ENCODE measurements at places on chromosomes 12 and 14.

- DNase-seq: no peak
Measured at GRCh38 chr12:92414170-92415070, 268.8 kb upstream of the BTG1 start.

DNA sequence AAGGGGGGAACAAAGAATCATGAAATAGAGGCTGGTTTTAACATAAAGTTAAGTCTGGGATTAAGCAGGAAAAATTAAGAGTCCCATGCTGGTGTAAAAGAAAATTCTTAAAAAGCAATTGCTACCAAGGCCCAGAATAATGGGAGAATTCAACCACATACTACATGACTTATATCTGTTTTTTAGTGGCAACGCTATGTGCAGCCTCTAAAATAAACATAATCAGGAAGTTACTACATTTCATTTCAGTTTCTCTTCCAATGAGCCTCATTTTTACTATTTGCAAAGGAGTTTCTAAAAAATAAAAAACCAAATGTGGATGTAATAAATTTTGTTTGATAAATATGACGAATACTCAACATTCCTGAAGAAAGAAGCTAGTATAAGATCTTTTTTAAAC, 58.1 kb downstream of the CPNE8 start:
- no peak for DNase-seq

GRCh38 chr12:52739963-52740362, 36.6 kb upstream of the KRT77 start:
- DNase-seq: no peak

DNA sequence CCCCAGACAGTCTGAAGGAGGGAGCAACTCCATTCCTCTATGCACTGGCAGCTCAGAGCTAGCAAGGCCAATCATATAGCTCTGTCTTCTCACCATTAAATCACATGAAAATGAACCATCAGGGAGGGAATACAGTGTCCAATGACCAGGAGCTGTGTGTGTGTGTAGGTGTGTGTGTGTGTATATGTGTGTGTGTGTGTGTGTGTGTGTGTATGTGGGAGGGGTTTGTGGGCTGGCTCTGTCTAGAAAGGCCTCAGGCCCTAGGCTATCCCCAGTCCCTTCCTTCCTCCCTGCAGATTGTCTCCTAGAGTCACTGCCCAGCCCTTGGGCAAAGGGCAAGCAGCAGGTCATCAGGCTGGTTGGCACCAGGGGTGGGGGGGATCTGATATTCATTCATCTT, 5.7 kb upstream of the SUSD6 start:
- no peak for DNase-seq

- DNase-seq: no peak
Measured at GRCh38 chr14:73757381-73757780, 43.2 kb upstream of the PNMA1 start.

GRCh38 chr12:31308116-31308515, 17.8 kb downstream of the SINHCAF start:
- no peak for DNase-seq

DNA sequence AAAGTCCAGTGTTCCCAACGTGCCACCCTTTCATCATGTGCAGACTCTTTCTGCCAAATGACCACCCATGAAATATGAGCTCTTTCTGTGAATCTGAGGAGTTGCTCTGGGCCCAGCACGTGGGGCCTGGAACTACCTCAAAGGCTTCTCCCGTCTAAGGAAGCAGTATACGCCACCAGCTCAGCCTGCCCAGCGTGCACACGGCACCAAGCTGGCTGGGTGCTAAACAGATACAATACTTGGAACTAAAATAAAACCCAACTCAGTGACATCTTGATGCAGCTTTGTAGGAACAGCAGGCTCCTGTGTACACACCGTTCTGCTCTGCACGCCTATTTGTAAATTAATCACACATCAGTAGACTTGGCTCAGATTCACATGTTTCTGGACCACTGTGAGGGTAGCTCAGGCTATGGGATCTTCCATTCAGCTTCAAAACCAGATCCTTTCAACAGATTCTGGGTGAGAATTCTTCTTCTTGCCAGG, 74.8 kb downstream of the ARL6IP4 start:
- no peak for DNase-seq

DNA sequence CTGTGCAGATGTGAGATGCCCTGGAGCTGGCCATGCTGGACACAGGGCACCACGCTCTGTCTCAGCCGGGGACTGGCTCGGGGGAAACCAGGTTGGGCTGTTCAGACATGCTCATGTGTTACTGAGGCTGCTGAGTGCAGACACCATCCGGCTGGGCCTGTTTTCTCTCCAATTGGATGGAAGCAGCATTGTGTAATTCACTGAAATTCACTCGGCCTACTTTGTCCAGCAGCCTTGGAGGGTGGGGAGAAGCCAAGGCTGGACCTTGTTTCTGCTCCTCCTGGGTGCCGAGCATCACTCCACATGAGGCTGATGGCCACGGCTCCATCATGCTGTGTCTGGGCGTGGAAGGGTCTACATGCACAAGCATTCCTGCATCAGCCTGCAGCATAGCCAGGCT, 130.7 kb downstream of the SMOC1 start:
- DNase-seq: no peak

DNA sequence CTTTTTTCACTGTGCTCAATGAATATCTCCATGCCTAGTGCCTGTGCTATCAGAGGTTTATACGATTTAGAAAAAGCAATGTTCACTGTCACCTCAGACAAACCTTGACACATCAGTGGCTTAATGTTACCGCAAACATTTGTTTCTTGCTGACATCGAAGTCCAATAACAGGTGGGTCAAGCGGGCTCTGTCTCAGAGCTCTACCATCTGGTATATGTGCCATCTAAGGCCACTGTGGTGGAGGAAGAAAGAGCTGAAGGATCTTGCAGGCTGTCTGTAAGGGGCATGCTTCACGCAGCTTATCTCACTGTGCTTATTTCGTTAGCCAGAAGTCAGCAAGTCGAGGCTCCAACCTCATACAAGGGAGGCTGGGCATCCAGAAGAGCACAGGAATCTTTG, 189.5 kb upstream of the NTF3 start:
- DNase-seq: no peak

DNA sequence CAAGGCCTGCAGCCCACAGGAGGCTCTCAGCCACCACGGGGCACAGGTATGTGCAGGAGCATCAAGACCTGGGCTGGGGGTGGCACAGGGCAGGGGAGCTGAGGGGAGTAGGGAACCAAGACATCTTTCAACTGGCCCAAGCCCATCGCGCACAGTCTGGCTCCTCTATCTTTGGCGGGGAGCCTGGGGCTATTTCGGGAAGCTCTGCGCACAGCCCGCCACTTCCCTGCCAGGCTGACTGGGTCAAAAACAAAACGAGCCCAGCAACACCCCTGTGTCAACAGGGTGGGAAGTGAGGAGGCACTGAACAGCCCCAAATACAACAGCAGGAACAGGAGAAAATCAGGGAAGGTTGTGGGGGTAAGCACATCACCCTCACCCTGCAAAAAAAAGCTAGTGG, 83.9 kb downstream of the ARL6IP4 start:
- DNase-seq: no peak

DNA sequence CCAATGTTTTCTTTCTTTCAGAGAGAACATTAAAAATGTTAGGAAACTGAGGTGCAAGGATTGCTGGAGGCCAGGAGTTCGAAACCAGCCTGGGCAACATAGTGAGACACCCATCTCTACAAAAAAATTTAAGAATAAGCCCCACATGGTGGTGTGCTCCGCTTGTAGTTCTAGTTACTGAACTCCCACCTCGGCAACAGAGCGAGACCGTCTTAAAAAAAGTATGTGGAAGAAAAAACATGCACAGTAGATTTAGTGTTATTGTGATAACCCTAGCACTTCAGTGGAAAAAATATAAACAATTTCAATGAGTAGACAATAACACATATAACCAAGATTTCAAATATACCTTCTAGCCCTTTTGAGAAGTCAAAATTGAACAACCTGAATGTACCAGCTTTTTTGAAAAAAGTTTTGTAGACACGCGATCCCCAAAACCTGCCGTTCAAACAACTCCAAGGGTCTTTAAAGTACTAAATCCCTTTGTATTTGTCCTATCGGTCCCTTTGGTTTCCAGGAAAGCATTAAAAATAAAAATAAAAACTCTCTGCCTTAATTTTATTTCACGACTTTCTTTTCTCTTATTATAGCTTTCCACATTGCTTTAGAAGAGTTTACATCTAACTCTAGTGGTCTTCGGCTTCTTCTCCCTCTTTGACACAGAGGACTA, 1.0 kb upstream of the ANO6 start:
- DNase-seq: no peak

DNA sequence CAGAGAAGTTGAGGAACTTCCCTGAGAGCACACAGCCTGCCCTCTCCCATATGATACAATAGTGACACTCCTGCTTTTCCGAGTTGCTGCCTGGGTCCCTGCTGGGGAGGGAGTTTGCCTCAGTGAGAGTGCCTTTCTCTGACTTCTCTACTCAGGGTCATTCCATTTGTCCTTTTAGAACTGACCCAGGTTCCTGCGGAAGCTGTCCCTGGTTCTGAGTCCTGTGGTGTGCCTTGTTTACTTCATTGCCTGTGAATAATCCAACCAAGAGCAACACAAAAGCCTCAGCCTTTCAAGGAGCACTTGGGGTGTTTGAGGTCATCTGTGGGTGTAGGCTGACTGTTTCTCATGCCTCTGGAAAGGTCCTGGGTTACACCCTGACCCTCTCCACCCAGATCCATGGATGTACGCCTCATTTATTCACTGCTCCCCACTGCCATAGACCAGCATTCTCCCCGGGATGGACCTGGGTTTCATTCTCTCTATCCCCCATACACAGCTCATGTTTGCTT, 13.6 kb downstream of the SERPINA1 start:
- no peak for DNase-seq

DNA sequence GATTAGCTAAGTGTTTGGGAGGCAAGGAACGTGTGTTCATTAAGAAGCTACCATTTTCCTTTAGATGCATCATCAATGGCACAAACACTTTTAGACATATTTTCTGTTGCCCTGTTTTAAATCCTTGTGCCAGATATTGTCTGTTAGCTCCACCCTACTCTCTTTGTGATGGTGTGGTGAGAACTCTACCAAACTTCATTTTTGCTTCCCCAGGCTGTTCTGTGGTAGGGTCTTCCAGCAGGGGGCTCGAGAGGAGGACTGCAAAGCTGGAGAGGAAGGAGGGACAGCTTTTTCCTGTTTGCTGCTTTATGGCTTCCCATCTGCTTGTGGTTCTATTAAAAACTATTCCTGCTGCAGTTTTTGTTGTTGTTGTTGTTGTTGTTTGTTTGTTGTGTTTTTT, 23.8 kb upstream of the STRAP start:
- no peak for DNase-seq

GRCh38 chr12:60279221-60279620, 683.4 kb downstream of the SLC16A7 start:
- DNase-seq: no peak

DNA sequence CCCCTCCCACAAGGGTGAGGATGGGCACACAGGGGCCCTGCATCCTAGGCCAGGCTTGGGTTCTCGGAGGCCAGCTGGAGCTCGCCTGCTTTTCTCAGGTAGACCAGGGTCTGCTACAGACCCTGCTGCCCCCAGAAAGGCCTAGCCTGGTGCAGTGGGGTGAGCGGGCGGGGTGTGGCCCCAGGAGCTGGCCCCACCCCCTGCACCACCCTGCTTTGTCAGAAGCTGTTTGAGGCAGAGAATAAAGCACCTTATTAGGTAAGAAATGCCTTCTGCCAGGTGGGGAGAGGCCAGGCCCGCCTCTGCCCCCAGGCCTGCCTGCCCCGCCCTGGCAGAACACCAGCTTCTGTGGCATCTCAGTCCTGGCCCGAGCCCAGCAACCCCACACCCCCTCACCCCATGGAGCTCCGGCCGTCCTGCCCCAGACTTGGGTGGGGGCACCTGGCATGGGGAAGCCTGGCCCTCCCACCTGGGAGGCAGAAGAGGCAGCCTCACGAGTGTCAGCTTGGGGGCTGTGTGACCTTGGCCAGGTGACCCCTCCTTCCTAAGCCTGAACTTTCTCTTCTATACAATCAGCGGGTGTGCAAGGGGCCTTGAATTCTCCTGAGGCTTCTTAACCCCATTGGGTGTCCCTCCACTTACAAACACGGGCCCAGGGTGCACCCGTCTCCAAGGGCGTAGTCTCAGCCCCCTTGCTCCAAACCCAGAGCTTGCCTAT, 43.2 kb downstream of the KRT80 start:
- DNase-seq: no peak

DNA sequence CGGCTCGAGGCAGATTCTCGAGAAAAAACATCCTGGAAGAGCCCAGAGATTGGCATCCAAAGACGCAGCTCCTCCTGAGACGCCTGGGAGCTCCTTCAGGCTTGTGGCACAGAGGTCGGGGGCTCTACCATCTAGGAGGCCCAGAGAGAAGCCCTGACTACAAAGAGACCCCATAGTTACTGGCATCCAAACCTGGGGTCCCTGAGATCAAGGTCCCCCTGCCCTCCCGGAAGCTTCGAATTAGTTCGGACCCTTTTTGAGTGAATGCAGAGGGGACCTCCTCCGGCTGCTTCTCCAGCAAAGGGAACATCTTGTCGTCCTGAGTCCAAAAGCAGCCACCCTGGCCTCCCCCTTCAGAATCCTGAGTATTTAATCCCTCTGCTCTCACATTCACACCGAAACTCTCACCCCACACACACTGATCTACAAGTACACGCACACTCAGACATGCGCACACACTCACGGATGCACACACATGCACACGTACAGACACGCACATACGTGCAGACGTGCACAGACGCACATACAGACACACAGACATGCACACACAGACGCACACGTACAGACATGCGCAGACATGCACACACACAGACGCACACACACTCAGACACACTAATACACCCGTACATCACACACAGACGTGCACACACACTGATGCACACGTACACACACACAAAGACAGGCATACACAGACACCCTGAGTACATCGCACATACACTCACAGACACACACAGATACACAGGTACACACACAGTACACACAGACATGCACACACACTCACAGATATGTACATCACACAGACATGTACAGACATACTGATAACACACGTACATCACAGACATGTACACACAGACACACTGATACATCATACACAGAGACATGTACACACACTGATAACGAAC, 5.9 kb downstream of the ZNF605 start:
- DNase-seq: no peak

Measured in CD4-positive, alpha-beta T cell treated with Interleukin-21 for 1 hour (primary cell).